ENCODE measurements at places on chromosomes 16 and 17. TPM values are rescaled to one million over a fixed set of nuclear protein-coding genes. Genes with fewer than 3 reads are reported as not detected.

Gene TMEM94
- 46.0 TPM for total RNA-seq

Gene NOTUM
- 0.32 TPM for total RNA-seq

Gene RAB37
- 1.1 TPM for total RNA-seq

Gene CD300A
- not detected for total RNA-seq

Gene CLEC10A
- total RNA-seq, result not detected

Gene RPL27
- total RNA-seq, result 3,984 TPM

Gene RDM1
- 2.6 TPM for total RNA-seq

Gene CLEC18A
- total RNA-seq, result 0.25 TPM

Gene CSH1
- total RNA-seq, result not detected

Gene SMIM36
- not detected for total RNA-seq

Gene HOXB4
- total RNA-seq, result 0.07 TPM

Measured in A549 treated with GW870086 at 1 μM for 4 hours (cell line).